Activated T-helper 1 cell treated with anti-CD3 and anti-CD28 coated beads, Interleukin-2, amount 50 U/mL, for 16 hours (primary cell): ENCODE measurements at places on chromosomes 11 and 22.

DNA sequence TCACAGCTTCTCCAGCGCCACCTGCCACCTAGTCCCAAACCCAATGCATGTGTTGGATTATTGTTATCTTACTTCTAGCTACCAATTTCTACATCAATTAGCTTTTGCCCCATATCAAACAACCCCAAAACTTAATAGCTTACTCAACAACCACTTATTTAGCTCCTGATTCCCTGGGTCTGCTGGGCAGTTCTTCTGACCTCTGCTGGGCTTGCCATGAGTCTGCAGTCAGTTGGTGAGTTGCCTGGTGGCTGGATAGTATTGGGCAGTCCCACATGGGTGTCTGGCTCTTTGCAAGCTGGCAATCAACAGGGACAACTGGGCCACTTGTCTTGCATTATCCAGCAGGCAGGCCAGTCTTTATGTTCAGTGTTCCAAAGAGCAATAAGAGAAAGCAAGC, 13.6 kb upstream of the MS4A15 start:
- DNase-seq = no peak

DNA sequence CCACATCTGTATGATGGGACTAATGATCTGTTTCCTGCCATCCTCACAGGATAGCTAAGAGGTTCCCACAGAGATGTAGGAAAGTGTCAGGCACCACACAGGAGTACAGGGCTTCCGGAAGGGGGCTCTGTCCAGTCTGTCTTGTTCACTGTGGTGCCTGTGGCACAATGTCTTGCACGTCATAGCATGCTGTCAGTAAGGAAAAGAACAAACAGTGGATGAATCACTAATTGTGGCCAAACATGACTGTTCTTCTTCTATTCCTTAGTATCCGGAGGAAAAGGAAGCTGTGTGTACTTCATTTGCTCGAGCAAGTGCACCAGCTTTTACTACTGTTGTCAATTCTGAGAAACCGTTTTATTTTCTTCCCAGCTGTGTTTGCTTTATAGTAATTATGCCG, 73.4 kb upstream of the YWHAH start:
- no peak for DNase-seq

GRCh38 chr11:17475666-17476316, 854 bp downstream of the ABCC8 start:
- DNase-seq = no peak

- peak; percentile 44 for DNase-seq
Observed at GRCh38 chr22:30266445-30267381, at the start of gene OSM. Gene OSM, minus strand, starts transcription at chr22:30266851. Its CDS starts 52 bp downstream, at chr22:30266799.

GRCh38 chr11:75238595-75239440, 1.8 kb upstream of the TPBGL start:
- DNase-seq = no peak

DNA sequence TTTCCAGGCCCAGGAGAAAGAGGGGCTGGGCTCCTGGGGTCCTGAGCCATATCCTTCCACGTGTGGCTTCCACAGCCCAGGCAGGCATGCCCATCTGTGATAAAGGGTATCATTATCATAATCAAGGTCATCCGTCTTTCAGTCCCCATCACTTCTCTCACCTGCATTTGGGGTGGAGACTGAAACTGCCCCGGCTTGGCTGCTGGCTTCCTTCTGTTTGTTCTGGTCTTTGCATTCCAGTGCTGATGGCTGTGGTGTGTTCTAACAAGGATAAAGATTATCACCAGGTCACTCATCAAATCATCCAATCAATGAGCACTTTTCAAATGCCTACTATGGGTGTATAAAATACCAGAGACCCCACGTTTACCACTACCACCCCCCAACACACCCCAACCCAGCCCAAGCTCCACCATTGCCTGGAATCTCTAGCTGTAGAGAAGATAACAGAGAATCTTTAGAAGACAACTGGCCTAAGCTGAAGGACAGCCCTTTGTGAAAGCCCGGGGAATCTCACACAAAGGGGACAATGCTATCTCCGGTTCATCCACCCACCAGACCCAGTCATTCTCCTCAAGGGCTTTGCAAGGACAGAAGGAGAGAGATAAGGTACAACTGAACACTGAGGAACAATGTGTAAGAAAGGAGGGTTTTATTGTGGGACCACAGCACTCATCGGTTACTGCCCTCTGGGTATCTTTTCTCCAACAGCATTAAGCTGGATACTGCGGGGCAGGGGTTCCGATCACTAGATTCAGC, 54.9 kb downstream of the AHNAK start:
- no peak for DNase-seq

DNA sequence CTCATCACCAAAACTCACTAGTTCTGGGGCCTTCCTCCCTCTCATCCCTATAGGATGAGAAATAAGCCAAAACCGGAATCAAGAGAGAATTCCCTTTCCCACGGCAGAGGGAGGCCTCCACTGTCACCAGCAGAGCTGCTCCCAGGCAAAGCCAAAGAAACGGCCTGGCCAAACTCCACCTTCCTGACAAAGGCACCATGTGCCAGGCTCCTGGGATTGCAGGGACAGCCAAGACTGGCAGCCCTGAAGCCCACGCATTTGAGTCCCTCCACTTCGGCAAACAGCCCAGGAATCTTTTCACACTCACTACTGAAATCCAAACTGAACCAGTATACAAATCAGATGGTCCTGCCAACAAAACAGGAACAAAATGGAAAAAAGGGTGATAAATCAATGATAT, 6.1 kb downstream of the SMCO4 start:
- DNase-seq = no peak

DNA sequence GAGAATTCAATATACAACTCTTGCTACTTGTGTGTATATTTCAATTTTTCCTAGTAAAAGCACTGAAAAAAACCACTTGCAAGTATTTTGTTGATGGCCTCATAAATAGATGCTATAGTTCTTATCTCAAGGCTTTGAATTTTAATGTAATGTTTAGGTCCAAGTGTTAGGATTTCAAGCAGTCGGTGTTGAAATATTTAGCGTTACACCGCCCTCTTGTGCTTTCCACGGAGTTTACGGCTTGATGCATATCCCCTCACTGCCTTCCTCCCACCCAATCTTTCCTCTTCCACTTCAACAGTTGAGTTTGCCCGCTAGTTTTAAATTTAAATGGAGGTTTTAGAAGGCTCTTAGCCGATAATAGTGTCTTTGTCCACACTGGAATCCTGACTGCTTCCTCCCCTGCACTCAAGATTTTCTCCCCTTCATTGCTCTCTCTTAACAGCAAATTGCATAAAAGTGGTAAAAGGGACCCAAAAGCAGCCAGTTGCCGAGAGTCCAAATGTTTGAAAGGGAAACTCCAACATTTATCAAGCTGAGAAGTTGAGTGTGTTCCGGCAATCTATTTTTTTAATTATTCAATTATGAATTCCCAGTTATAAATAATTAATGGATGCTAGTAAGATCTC, 25.9 kb upstream of the HTATIP2 start:
- DNase-seq = no peak

GRCh38 chr22:32850591-32851517, 49.3 kb downstream of the TIMP3 start:
- DNase-seq = no peak

DNA sequence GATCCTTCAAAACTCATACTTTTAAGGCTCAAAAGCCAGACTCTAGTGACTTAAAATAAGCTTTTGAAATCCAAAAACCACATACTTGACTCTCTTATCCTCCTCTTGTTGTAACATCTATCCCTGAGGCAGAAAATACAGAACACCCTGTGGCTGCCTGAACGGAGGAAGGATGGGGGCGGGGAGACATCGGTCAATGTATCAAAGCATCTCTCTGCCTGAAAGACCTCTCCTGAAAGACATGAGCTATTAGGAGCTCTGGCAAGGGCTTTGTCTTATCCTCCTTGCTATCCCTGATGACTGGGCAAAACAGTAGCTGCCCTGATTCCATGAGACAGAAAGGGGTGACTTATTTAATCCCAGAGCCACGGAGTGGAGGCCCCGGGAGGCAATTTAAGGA, 122.4 kb downstream of the MN1 start:
- no peak for DNase-seq

DNA sequence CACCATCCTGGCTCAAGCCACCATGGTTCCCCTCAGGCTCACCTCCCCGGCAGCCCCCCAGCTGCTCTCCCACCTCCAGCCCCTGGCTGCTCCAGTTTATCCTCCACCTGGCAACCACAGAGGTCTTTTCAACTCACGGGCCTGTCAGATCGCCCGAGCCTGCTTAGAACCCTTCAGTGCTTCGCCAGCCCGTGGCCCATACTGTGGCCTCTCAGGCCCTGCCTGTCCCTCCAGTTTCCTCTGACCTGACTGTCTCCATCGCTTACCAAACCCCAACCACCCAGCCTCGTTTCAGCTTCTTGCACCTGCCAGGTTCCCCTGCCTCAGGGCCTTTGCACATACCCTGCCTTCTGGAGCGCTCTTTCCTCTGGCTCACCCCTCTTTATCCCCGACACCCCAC, 6.9 kb downstream of the KCNC1 start:
- no peak for DNase-seq

DNA sequence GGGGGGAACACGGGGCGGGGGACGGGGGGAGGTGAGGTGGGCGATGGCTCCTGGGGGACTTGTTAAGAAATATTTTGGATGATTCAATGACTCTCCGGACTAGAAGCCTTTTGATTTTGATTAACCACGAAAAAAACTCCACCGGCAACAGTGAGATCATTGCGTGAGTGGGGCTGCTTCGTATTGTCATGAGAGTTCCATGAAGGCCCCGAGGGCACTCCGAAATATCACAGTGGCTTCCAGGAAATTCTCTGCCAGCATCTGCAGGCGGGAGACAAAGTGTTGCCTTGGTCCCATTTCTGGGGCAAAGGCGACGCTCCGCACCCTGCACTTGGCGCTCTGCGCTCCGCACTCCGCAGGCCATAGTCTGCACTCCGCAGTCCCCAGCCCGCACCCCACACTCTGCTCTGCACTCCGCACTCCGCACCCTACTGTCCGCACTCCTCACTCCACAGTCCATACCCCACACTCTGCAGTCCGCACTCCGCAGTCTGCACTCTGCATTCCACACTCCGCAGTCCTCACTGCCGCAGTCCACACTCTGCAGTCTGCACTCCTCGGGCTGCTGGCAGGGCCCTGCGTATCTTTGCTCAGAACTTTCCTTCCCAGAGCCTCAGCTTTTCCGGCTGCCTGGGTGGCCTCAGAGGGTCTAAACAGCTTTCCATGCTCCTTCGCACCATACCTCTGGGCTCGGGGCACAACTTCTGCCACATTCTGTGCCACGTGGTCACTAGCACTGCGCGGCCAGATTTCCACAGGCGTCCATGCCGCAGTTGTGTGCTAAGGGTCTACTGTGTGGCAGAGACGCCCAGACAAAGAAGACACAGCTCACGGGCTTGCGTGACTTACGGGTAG, 61.1 kb downstream of the LINC01488 start:
- no peak for DNase-seq

DNA sequence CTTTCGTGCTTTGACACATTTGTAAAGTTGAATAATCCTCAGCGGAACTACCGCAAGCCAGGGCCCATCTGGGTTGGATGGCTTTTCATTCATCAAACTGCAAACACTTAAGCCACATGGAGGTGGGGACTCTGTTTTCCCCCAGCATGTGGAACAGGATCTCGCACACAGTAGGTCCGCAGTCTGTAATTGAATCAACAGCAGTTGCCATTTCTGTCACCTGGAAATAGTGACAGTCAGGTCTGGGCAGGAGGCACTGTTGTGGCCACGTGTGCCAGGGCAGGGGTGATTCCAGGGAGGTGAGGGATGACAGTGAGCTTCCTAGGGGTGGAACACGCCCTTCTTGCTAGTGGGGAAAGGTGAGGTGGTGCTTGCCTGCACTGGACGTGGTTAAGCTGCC, 50.7 kb upstream of the ANO1 start:
- no peak for DNase-seq

DNA sequence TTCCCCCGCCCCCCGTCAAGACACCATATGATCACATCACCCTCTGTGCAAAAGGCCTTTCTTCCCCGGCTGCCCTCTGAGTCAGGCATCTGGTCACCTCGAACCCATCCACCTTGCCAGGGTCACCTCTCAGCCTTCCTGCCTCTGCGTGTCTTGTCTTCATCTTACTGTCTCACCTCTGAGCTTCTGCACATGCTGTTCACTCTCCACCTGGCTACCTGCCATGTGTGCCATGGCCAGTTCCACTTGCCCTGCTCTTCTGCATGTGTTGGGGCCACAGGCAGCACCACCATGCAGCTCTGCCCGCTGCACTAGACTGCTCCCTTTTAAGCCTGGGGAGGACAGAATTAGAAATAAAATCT, 9.8 kb downstream of the ZNF74 start:
- no peak for DNase-seq

DNA sequence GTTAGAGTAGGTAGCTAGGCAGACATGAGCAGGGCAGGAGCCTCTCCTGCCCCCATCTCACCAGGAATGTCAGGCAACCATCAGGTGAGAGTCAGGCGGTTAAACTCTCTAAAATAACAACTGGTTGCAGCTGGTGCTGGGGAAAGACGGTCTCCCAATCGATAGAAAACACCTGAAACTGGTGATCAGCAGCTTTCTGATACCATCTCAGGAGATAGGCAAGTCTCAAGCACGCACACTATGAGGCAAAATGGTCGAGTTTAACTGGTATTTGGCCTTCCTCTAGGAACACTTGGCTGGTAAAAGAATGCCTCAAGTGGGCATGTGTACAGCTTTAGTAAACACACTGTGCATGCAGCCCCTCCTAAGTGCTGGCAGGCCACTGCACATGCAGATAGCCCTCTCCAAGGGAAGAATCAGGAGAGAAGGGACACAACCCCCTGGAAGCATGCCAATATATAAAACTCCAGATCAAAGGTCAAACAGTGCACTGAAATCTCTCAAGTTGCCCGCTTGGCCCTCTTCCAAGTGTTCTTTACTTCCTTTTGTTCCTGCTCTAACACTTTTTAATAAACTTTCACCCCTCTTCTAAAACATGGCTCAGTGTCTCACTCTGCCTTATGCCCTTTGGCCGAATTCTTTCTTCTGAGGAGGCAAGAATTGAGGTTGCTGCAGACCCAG, 88.7 kb downstream of the USP35 start:
- DNase-seq = no peak

GRCh38 chr22:18130018-18130417, 19.4 kb downstream of the TUBA8 start:
- DNase-seq = no peak

- no peak for DNase-seq
Observed at GRCh38 chr11:8217926-8218325, 45.8 kb downstream of the LMO1 start.

- DNase-seq = peak; percentile 26
Observed at GRCh38 chr11:70397983-70398833, at the start of gene CTTN. Gene CTTN, plus strand, starts transcription at chr11:70398529. Its CDS starts 8,769 bp downstream, at chr11:70407298.

GRCh38 chr11:113351480-113351879, 36.1 kb upstream of the ANKK1 start:
- no peak for DNase-seq

- DNase-seq = no peak
Observed at GRCh38 chr11:40337118-40337517, 1122.3 kb downstream of the LRRC4C start.

GRCh38 chr11:78187366-78188285, 800 bp downstream of the KCTD21 start:
- DNase-seq = peak; percentile 63

DNA sequence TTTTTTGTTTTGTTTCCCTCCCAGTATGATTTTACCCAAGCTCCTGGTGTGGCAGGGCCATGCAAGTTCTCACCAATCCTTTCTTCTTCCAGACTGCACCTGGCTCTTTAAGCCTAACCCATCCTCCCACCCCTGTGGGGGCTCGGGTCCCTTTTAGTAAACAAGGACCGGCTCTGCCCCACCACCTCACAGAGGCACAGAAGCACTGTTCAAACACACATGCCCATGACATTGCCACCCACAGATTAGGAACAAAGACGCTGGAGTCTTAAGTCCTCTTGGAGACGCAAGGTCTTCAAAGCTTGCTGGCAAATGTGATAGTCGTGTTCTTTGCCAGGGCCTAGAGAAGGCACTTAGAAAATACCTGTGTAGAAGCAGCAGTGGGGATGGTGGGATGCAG, 18.9 kb downstream of the UQCR10 start:
- no peak for DNase-seq

GRCh38 chr22:25420471-25420924, 144.0 kb upstream of the GRK3 start:
- no peak for DNase-seq
